ENCODE measurements at places on chromosomes 1 and 21. TPM values are rescaled to one million over a fixed set of nuclear protein-coding genes. Genes with fewer than 3 reads are reported as not detected.

PADI2 gene
- total RNA-seq: 0.84 TPM

SYDE2 gene
- 0.94 TPM for total RNA-seq

PLPPR4 gene
- total RNA-seq: not detected

LAMB3 gene
- 22.9 TPM for total RNA-seq

GABPA gene
- total RNA-seq: 5.7 TPM

RGS8 gene
- total RNA-seq: not detected

NEGR1 gene
- total RNA-seq: not detected

TBX15 gene
- not detected for total RNA-seq

DEPDC1 gene
- total RNA-seq: 10.8 TPM

CAMK1G gene
- total RNA-seq: 0.60 TPM

GLIS1 gene
- 0.02 TPM for total RNA-seq

All from A549 treated with AZD2906 at 1 μM for 4 hours (cell line).